NCI-H1436 treated with DMSO at 0.1 percent for 48 hours (cell line): ENCODE measurements at places on chromosomes 5 and 9.

DNA sequence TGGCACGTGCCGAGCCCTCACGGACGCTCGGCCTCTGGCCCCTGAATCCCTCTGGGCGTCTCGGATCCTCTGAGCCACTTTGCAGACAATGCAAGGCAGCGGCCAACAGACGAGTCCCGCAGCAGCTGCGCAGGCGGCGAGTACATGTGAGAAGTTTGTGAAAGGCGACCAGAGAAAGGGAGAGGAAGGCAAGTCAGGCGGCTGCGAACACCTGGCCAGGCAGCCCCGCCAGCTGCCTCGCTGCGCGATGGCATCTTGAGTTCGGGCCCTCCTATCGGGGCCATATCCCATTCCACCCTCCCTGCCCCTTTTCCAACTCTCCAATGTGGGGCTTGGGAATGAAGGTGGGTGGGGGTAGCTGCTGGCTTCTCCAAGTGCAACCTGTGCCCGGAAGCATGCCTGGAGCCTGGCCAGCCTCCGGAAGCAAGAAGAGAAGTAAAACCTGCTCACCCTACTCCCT lies 4.5 kb upstream of the POU4F3 start:
- DNase-seq: no peak

DNA sequence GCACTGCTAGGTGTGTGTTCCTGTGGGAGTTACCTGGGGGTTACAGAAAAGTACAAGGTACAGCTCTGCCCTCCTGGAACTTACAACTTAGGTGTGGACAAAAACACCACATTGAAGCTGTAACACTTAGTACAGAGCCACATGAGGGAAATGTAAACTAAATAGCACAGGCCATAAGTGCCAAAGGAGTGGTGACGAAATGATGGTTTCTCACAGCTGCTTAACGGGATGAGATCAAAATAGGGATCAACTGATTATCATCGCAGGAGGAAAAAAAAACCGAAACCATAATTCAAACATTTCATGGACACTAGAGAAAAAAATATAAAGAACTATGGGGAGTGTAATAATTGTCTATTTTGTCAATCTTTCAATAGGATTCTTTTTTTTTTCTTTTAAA lies 5.9 kb downstream of the LIX1 start:
- DNase-seq: no peak

DNA sequence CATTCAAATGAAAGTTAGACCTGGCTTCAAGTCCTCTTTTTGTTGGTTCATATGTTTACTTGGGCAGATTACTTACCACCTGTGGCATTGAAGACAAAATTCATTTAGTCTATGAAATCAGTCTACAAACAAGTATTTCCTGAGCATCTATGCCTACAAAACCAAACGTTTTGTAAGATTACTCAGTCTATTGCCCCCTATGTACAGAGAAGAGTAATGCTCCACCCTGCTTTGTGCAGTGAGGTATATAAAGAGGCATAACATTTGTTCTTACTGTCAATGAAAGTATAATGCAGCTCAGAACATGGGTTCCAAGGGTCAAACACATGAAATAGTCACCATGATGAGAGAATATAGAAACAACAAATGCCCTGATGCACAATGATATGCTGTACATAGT lies 580.7 kb downstream of the KIF4B start:
- DNase-seq: no peak

DNA sequence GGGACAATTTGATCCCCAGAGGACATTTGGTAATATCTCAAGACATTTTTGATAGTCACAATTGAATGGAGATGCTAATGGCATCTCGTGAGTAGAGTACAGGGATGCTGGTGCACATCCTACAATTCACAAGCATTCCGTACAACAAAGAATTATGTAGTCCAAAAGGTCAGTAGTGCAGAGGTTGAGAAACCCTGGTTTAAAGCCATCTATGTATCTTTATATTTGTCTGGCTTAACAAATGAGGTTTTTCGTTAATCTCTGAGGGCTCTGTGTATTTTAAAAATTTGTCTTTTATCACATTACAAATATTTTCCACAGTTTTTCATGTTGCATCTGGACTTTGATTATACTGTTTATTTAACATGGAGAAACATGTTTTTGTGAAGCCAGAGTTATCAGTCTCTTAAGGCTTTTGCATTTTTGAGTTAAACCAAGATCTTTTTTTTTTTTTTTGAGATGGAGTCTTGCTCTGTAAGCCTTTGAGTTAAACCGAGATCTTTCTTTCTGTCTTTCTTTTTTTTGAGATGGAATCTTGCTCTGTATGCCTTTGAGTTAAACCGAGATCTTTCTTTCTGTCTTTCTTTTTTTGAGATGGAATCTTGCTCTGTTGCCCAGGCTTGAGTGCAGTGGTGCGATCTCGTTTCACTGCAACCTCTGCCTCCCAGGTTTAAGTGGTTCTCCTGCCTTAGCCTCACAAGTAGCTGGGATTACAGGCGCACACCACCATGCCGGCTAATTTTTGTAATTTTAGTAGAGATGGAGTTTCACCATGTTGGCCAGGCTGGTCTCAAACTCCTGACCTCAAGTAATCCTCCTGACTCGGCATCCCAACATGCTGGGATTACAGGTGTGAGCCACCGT lies 2.8 kb downstream of the HSDL2 start:
- DNase-seq: no peak

GRCh38 chr5:137791387-137791786 lies 37.2 kb upstream of the HNRNPA0 start:
- no peak for DNase-seq

DNA sequence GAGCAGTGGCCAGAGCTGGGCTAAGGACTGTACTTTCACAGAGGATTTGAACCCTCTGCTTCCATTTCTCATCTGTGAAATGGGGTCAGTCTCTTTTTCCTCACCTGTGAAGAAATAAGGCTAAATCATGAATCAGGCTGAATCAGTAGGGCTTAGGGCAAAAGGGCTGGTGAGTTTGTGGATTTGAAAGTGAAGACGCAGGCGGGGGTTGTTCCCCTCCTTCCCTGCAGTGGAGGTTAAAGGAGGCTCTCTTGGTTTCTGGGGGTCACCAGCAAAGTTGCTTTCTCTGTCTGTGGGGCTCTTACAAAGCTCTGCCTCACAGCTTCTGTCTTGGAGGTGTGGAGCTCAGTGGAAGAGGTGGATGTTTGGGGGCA lies 17.6 kb upstream of the NDST1 start:
- DNase-seq: no peak

GRCh38 chr5:56607551-56607950 lies 207.8 kb upstream of the MAP3K1 start:
- DNase-seq: no peak
